T-helper 17 cell (primary cell): ENCODE measurements at places on chromosomes 2 and 18.

GRCh38 chr2:150971910-150972309 is 289.8 kb downstream of the RBM43 start:
- DNase-seq: no peak

GRCh38 chr2:10775831-10776230 is 36.8 kb downstream of the PDIA6 start:
- DNase-seq: no peak

- DNase-seq: no peak
Measured at GRCh38 chr2:27298391-27299080, 9.7 kb downstream of the UCN start.

GRCh38 chr2:26898480-26899078 is 50.6 kb downstream of the DPYSL5 start:
- no peak for DNase-seq

- no peak for DNase-seq
Measured at GRCh38 chr18:47683774-47684173, 246.7 kb downstream of the SMAD2 start.

DNA sequence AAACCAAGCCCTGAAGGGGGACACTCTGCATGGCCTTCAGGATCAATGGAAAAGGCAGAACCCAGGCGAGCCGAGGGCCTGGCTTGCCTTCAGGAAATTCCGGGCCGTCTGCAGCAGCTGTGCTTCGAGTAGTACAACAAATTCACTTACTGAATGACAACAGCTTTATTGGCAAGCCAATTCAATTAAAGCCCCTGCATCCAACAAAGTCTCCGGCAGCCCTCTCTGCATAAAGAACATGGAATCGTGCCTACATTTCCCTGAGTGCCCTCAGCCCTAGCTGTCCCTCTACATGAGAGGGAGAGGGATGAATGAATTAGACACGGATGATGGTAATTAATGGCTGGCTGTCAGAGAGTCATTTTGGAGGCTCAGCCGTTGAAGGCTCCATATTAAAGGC is 189.0 kb downstream of the BCL11A start:
- no peak for DNase-seq

- peak; percentile 46 for DNase-seq
Measured at GRCh38 chr2:241842620-241843211, 16.0 kb downstream of the PDCD1 start.

DNA sequence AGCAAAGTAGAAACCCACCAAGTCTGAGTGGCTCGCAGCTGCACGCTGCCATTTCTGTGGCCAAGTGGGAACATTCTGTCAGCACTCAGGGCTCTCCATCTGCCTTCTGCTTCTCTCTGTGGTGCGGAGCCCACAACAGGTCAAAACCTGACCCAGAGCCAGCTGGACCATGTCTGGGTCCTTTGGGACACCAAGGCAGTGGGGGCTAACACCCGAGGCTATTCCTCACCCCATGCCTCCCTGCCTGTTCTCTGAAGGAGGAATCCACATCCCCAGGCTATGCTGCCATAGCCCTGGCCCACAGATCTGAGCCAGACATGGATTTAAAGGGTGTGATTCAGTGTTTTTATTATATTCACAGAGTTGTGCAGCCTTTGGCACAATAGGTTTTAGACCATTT is 86.4 kb downstream of the SNTG2 start:
- DNase-seq: no peak
